ENCODE measurements at places on chromosomes 16 and 17.

GRCh38 chr16:11972128-11972527 lies 4.4 kb upstream of the SNX29 start:
- DNase-seq, result no peak

GRCh38 chr17:51118330-51119195 lies 2.1 kb downstream of the SPAG9 start:
- peak; percentile 90 for DNase-seq

DNA sequence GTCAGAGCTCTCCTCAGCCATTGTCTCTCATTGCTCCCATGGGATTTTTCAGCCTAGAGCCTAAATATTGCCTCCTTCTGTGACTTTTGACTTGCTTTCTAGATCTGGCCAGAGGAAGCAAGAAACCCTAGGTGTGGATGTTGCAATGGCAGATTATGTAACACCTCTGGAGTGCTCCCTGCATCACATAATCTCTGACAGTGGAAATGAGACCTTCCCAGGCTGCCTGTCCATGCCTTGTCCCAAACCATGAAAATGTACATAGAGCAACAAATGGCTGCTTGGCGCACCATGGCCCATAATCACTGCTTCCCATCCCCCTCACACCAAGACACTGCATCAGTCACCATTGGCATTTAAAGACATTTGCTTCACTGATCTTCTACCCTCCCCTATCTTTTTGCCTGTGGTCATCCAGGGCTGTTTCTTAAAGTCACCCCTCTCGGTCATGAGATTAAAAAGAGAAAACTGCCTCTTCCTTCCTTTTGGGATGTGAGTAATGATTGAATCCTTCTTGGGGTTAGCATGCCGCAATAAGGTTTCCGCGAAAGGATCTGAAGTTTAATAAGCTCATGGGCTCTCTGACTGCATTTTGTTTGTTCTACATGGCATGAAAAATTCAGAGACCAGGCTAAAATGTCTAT lies 34.2 kb upstream of the CCL2 start:
- DNase-seq, result no peak

DNA sequence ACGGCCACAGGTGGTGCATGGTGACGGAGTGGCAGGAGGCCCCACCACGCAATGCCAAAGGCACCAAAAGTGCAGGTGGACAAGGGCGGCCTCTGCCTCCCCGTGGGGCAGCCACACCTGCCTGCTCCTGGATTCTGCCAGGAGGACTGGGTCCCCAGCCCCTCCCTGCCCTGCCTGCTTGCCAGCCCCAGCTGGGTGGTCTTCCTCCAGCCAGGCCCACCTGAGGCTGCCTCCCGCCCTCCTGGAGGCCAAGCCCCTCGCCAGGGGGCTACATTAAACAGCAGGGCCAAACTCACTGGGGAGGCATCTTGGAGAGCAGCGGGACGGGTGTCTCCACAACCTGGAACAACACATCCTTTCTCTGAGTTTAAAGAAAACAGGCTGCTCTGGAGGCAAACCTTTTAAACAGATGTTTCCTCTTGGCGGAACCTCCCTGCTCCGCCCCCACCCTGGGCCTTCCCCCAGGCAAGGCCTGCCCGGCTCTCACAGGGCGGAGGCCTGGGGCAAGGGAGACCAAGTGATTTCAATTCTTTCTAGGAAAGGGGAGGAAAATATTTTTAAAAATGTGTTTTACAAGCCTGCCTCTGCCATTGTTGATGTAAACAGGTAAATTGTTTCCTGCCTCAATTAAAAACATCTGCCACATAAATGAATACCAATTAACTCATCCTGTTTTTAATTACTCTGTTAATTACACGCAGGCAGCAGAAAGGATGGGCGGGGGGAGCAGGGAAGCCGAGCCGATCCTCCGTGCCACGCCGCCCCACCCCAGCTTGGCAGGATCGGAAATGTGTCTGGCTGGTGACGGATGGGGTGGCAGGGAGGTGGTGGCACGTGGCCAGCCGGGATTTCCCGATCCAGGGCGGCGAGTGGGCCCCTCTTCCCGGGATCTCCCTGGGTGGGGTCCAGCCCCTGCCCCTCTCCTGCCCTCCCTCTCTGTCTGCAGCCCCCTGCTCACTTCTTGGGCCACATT lies 54.4 kb upstream of the PABPN1L start:
- peak; percentile 35 for DNase-seq

DNA sequence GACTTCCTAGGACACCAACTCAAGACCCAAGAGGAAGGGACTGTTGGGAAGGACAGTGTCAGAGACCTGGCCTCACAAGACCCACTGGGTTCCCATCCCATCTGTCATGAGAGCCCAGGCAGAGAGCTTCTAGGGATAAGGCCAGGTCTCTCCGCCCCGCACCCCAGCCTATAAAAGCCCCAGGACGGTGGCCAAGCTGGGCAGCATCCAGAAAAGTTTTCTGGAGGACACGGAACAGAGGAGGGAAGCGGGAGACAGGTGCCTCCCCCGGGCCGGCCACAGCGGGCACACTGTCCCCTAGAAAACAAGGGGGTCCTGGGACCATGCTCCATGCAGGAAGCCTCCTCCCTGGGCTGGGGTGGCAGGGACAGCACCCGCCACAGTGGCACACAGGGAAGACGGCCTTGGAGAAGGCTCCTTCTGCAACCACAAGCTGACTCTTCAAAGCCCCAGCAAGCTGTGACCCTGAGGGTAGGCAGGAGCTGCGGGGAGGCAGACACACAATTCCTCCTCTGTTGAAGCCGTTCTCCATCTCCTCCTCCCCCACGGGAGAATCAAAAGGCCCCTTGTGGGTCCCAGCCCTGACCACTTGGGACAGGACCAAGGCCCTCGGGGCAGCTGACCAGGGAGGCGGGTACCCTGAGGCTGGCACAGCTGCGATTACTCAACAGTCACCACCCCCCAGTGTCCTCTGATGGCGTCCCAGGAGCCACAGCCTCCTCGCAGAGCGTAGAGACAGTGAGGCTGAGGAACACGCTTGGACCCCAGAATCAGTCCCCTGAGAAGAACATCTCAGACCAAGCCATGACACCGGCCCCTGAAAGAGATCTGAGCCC lies 26.1 kb downstream of the TRPV3 start:
- DNase-seq, result no peak

GRCh38 chr16:23401139-23401538 lies 51.9 kb downstream of the COG7 start:
- no peak for DNase-seq

- no peak for DNase-seq
Measured at GRCh38 chr16:87724490-87725291, 41.1 kb downstream of the KLHDC4 start.

DNA sequence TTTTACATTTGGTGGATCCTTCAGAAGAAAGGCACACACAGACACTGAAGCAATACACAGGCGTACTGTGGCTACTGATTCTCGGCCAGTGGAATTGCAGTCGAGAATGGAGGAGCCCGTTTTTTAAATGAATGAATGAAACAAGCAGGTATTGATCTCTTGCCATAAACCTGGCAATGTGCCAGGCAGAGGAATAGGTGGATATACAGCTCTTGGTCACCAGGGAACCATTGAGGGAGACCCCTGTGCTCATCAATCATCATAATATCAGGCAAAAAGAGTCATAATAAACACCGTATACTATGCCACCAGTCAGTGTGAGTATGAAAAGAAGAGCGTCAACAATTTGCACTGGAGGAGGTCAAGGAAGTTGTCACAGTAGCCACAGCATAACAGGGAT lies 140.3 kb upstream of the FOXF1 start:
- no peak for DNase-seq

DNA sequence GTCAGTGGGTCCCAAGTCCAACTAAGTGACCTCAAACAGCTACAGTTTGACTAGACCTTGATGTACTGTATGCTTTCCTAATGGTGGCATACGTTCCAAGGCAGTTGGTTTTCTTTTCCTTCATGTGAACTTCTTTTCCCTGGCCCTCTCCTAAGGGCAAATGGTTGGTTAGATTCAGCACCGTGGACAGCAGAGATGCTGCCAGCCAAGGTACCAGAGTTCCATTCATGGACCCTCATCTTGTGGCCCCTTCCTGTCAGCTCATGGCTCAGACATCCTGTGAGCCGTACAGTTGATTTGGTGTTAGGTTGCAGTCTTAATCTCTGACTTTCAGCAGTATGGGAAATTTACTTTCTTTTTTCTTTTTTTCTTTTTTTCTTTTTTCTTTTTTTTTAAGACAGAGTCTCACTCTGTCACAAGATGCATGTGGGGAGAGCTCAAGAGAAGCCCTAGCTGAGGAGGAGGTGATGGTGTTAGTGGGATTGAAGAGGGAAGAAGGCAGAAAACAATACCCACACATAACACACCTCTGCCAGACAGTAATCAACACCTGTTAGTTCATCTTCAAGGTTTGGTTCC lies 122.4 kb downstream of the USP31 start:
- no peak for DNase-seq

GRCh38 chr17:77908501-77908900 lies 50.0 kb upstream of the TNRC6C start:
- no peak for DNase-seq

GRCh38 chr17:64354824-64355535 lies 35.7 kb downstream of the PECAM1 start:
- DNase-seq, result no peak

DNA sequence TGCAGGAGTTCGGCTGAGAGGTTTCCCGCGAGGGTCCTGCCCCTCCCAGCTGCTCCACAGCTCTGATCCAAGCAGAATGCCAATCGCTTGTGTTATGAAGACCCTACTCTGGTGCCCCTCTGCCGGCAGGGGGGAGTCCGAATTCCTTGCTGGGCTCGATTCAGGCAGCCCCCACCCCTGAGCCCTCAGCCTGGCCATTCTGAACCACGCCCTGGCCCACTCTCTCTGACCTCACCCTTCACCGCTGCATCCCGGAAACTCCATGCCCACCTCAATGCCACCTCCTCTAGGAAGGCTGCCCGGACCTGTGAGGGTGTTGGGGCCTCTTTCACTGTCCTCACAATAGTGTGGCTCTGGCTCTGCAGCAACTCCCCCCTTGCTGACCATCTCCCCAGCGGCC lies 7.9 kb upstream of the UBE2I start:
- DNase-seq, result no peak

DNA sequence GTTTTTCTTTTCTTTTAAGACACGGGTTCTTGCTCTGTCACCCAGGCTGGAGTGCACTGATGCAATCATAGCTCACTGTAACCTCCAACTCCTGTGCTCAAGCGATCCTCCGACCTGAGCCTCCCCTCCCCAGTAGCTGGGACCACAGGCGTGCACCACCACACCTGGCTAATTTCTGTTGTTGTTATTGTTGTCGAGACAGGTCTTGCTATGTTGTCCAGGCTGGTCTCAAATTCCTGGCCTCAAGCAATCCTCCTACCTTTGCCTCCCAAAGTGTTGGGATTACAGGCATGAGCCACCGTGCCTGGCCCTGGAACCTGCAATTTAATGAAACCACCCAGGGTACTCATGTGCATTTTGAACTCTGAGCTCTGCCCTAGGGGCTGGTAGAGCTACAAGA lies 24.1 kb downstream of the JUP start:
- DNase-seq, result no peak

GRCh38 chr16:11727796-11728543 lies 14.7 kb downstream of the TXNDC11 start:
- no peak for DNase-seq

- DNase-seq, result no peak
Measured at GRCh38 chr16:27526180-27526579, 23.5 kb downstream of the GTF3C1 start.

DNA sequence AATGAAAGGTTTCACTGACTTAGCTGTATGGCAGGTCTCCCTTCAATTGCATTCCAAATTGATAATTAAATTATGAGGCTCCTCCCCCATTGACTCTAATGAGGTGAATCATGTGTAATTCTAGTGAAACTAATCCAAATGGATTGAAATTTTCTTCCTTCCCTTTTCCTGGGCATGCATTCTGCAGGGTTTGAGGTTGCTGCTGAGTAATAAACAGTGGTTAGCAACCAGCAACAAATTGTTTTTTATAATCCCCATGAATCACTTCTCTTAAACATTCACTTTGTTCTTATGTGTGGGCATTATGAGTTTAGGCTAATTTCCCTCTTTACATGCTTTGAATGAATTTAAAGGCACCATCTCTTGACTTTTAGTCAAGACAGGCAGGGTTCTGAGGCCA lies 43.4 kb downstream of the MYOCD start:
- DNase-seq, result no peak

- DNase-seq, result no peak
Measured at GRCh38 chr16:80362816-80363215, 178.0 kb upstream of the DYNLRB2 start.

DNA sequence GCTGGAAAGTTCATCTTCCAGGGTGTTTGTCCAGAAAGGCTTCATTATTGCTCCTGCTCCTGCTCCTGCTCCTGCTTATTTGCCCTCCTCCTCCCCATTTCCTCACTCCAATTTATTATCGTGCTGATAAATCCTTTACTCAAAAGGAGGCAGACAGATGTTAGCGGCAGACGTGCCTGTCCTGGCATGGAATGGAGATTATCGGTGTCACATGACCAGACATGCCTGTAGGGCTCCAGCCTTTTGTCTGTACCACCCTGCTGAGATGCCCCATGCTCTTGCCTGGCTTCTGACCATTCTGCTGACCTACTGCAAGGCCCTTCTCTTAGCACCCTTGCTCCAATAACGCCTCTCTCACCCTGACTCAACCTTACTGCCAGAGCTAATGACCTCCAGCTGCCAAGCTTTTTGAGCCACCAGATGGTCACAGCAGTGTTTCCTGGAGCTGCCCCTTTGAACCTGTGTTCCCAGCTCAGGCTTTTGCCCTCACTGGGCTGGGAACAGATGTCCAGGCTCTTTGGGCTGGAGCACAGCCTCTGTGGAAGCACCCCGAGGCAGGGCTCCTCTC lies 12.8 kb downstream of the DNAH9 start:
- DNase-seq, result no peak

DNA sequence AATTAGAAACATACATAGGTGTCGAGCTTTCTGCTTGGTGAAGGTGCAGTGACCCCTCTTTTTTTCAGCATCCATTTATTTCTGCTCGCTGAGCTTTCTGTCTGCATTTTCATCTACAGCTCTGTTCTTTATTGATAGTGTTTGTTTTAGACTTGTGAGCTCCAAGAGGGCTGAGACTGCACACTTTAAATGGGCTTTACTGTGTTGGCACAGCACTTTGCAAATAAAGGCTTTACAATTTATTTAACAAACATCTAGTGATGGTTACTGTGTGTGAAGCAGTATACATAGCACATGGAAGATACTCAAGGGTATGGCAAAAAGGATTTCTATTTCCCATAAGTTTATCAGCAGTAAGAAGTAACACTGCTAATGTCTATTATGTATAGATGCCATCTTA lies 563.7 kb upstream of the HSBP1 start:
- peak; percentile 34 for DNase-seq

- peak; percentile 22 for DNase-seq
Measured at GRCh38 chr17:69246726-69247375, 18.2 kb upstream of the ABCA10 start.

GRCh38 chr17:49567104-49567521 lies 8.6 kb upstream of the NXPH3 start:
- DNase-seq, result no peak

- no peak for DNase-seq
Measured at GRCh38 chr16:81214745-81215166, 23.7 kb upstream of the BCO1 start.

DNA sequence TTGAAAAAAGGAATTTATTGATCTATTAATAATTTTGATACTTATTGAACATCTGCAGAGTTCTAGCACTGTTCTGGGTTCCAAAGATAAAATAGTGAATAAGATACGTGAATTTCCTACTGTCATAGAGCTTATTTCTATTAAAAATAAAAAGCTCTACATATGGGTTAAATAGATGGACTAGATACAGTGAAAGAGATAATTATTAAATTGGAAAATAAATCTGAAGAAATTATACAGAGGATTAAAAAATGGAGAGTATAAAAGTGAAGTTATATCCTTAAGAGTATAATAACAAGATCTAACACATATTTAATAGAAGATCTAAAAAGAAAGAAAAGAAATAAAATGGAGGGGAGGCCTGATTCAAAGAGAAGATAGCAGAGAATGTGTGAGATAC lies 10.1 kb upstream of the ABCA5 start:
- no peak for DNase-seq

- no peak for DNase-seq
Measured at GRCh38 chr17:61570118-61570517, 20.9 kb downstream of the NACA2 start.
